ENCODE measurements at places on chromosomes 5 and 9.

- DNase-seq: no peak
Observed at GRCh38 chr5:1108865-1109174, 3.0 kb downstream of the SLC12A7 start.

DNA sequence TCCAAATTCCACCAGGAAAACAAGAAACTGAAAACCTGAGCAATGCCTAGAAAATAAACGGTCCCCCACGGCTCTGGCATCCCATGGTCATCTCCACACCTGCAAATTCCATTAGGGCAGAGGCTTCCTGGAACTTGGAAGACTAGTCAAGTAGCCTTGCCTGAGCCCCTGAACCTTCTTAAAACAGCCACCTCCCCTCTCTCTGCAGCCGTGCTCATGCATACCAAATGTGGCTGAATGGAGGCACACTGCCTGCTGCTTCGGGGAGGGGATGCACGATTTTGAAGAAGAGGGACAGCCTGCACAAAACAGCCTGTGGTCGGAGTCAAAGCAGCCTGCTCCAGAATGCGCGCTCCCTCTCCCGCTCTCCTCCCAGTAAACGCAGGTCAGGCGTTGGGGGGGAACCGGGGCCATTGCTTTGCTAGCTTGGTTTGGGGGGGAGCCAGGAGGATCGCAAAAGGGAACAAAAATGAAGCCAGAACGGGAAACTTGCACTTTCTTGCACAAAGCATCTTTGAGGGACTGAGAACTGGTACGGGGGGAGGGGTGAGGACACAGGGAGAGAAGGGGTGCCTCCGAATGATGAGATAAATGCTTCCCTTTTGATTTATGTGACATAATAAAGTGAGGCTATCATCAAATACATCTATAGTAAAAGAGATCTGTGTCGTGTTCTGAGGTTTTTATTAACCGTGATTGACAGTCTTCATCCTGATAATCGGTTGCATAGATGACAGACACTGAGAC is at the start of gene TRPM3:
Gene TRPM3 (minus strand): TSS at position 347 of the 747 bp plus-strand sequence. CDS start 267 bp downstream, at position 80.
- no peak for DNase-seq

DNA sequence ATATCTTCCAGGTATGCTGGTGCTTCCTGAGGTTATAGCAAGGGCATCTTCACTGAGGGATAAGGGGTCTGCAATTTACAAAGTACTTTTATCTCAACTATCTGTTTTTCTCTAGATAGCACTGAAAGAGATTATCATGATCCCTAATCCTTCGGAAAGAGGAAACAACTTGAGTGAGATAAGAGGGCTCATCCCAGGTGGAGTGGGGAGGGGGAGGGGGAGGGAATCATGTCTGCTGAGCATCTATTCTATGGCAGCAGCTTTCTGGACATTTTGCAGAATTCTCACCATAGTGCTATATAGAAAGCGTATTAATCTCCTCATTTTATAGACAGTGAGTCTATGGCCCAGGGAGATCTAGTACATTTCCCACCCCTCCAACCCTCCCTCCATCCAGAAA is 5.9 kb downstream of the TNFSF15 start:
- no peak for DNase-seq

- DNase-seq: no peak
Observed at GRCh38 chr5:55604611-55605067, 69.9 kb upstream of the PLPP1 start.

DNA sequence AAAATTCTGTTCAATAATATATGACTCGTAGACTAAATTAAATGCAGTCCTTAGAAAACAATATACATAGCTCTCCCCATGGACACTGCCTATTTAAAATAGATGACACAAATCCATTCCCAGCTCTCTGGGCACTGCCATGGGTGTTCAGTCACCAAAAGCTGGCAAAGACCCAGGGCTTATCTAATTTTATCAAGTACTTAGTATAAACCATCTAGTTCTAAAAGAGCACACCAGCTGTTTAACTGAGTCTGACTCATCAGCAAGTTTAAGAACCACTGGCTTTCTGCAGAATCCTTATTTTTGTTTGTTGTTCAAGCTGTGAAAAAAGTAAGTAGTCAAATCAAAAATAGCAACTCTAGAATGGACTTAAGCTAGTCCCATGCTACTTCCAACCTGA is 107.6 kb downstream of the PLPP1 start:
- DNase-seq: no peak
